Thyroid gland (tissue), 4 donors: ENCODE measurements at places on chromosomes 12 and 14.

DNA sequence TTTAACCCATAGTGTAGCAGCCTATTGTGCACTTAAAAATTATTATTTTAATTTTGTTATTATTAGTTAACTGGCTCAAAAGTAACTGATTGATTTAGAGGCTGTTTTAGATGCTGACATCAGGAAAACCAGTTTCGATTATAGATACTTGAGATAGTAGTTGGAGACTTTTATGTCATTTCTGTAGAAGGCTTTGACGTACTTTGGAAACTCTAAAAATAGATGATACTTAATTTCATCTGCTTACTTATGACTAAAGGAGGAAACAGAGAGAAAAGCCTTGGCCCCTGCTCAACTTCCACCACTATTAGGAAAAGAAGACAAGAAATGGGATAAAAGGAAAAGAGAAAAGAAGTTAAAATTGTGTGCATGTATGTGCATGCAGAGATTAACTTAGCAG, 219.3 kb upstream of the HMGA2 start:
- DNase-seq: no peak

DNA sequence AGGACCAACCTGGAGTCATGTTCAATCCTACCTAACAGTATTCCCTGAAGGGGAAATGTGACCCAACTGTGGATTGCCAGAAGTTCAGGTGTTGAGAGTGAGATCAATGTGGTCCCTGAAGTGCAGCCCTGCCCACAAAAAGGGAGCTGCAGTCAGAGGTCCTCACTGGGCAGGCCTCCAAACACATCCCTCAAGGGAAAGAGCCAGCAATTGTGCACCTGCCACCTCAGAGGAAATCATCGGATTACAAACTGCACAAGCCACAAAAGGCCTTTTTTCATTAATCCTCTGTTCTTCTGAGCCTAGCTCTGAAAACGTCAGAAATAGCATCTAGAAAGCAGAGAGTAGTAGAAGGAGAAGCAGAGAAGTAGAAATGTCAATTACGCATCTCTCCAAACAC, 10.8 kb upstream of the MDM1 start:
- no peak for DNase-seq

DNA sequence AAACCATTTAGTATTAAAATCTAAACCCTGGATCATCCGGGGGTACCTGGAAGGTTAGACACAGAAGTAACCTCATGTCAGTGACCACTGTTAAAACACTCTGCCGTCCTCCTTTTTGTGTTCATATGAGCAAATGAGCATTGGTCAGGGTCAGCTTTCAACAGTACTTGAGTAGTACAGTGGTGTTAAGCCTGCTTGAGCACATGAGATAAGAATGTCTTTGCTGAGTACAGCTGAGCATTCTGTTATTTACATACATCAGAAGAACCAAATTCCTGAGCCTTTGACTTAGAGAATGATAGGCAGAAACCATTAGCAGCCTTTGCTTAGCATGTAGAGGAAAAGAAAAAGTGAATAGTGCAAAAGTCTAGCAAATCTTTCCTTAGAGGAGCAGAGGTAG, 38.6 kb upstream of the LRTM2 start:
- DNase-seq: no peak

- DNase-seq: no peak
Measured at GRCh38 chr12:32650508-32650907, 28.6 kb upstream of the DNM1L start.

DNA sequence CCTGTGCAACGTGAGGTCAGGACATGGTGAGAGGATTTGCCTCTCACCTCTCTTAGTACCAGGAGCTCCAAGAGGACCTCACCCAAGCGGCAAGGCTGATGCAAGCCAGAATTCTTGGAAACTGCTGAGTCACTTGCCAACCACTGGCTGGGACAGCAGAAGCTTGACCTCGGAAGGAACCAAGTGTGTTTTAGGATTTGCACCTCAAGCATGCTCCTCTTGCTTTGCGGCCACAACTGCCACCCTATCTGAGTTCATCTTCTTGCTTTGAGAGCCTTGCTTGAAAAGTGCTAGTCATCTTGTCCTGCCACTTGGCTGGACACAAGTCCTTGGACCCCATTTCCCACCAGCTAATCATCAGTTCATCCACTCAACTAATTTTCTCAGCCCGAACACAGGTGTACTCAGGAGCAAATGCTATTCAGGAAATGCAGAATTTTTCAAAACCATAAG, 195.8 kb downstream of the SLC25A21 start:
- DNase-seq: peak; percentile 10

- no peak for DNase-seq
Measured at GRCh38 chr12:82817368-82817767, 130.7 kb downstream of the TMTC2 start.

DNA sequence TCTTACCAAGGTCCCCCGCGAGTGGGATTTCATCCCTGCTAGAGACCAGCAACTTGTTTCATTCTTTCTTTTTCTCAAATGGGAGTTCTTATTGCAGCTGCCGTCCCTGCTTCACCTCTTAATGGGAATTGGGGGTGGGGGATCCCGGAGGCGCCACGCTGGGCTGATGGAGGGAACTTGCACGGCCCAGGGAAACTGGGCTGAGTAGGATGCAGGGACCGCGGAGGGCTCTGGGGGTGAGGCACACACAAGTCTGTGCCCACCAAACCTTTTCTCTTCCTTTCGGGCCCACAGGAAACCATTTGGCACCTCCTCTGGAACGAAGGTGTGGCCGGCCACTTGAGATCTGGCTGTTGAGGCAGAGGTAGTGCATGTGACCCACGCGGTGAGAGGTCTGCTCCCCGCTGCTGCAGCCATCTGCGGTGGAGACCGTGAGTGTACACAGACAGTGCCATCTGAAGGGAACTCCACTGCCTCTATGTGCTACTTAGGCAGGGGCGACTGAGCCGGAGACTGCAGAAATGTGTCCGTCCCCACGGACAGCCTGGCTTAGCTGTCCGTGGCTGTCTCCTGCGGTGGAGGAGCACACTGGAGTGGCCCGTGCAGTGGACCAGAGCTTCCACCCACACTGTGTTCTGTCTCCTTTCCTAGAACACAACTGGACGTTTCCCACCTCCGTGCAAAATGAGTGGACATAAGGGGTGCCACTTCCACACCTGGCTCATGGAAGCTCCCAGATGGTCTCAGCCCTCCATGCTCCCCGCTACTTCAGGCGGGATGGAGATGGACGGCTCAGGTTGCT, 42.1 kb upstream of the TESC start:
- DNase-seq: peak; percentile 74

DNA sequence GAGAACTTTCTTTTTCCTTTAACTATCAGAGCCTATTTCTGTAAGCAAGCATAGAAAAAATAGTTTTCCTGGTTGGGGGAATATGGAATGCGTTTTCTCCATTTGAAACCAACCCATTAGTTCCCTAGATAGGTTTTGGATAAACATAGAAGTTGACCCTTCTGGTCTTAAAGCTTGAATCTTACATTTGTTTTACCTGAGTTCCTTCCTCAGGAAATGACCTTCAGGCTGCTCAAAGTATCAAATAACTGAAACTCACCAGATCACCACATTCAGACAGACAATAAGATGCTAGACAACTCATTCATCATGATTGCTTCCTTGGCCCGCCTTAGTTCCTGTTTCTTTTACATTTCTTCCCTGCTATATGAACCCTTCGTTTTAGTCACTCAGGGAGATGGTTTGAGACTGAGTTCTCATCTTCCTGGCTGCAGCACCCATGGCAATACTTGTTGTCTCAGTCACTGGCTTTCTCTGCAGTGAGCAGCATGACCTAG, 52.2 kb downstream of the LRP6 start:
- no peak for DNase-seq

DNA sequence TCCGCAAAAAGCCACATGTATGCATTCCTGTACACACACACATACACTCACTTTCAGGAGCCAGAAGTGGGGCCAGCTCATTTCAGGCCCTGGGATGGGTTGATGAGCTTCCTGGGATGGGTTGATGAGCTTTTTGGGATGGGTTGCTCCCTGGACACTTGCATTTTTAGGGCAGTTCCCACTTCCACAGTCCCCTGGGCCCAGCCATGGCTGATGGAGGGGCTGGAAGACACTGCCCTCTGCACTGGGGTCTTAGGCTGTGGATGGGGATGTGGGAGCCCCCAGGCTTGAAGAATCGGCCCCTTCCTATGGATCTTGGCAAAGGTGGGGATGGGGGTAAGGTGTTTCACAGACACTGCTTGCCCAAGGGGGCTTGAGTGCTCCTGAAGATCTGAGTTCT, 12.7 kb downstream of the ACVRL1 start:
- DNase-seq: no peak

- DNase-seq: no peak
Measured at GRCh38 chr14:101601606-101602465, 40.5 kb downstream of the DIO3 start.

DNA sequence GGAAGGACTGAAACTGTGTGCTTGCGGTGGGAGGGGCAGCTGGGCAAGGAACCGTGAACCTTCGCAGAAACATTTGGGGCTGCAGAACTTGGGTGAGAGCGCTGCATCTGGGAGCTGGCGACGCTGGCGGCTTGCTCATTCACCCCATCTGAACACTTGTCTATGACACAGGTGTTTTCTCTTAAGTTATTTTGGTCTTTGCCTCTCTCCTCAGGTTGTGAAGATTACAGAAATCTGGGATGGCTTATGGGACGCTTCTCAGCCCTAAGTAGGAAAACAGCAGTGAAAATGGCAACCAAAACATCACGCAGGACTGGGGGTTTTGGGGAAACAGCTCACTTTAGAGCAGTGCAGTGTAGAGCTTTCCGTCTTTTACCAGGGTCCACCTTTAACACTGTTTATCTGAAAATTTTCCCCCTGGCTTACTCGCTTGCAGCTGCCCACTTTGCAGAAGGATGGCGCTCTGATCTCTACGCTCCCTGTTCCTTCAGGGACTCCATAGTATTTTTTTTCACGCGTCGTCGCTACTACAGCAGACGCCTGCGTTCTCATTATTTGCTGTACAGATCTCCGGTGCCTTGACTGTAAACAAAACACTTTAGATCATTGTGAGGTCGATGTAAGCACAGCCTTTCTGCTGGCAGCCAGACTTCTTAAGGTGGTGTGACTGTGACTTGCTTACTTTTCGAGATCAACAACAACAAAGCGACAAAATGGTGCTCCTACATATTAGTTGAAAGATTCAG, 2.7 kb upstream of the CDKN1B start:
- peak; percentile 80 for DNase-seq

- no peak for DNase-seq
Measured at GRCh38 chr12:103936679-103937078, 6.5 kb downstream of the HSP90B1 start.

DNA sequence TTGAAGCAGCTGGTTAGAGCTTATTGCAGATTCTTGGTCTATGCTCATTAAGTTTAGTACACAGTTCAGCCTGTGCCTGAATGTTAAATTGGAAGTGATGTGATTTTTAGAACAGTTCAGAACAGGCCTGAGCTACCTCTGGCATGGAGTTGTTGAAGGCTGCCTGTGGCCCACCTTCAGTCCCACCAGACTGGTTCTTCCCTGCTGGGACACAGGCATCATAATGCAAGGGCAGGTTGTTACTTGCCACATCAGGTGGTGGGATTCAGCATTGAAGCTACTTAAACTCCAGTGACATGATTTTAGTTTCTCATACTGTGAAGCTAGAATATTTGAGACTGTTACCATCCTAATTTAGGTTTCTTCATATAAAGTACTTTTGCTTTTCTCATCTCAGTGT, 49.4 kb downstream of the PROX2 start:
- no peak for DNase-seq

GRCh38 chr14:35410858-35411257, 6.3 kb upstream of the NFKBIA start:
- no peak for DNase-seq

- no peak for DNase-seq
Measured at GRCh38 chr12:83335748-83336147, 649.0 kb downstream of the TMTC2 start.

- no peak for DNase-seq
Measured at GRCh38 chr14:32710231-32710671, 228.4 kb upstream of the NPAS3 start.
